Motor neuron (in vitro differentiated cells): ENCODE measurements at places on chromosomes 6 and 20. TPM values are rescaled to one million over a fixed set of nuclear protein-coding genes. Genes with fewer than 3 reads are reported as not detected.

The SNX21 gene
- total RNA-seq: 7.6 and 9.8 TPM in 2 replicates

The RIPPLY2 gene
- total RNA-seq: 1.5 and 1.9 TPM in 2 replicates

The AVP gene
- total RNA-seq: not detected in 2 replicates

The CTCFL gene
- total RNA-seq: 0.55 and 0.83 TPM in 2 replicates

The MCUR1 gene
- 13.6 and 16.1 TPM in 2 replicates for total RNA-seq

The APOBEC2 gene
- total RNA-seq: 0.45 and 0.50 TPM in 2 replicates

The TGM2 gene
- total RNA-seq: 1.1 and 3.6 TPM in 2 replicates

The THBS2 gene
- total RNA-seq: 1.6 and 2.6 TPM in 2 replicates

The LY6G5C gene
- 1.5 and 2.4 TPM in 2 replicates for total RNA-seq

The SLC22A1 gene
- total RNA-seq: 1.4 and 2.5 TPM in 2 replicates

The BMP2 gene
- 25.2 and 25.4 TPM in 2 replicates for total RNA-seq
